Stimulated activated naive CD4-positive, alpha-beta T cell (primary cell): ENCODE measurements at places on chromosomes 3 and 15.

DNA sequence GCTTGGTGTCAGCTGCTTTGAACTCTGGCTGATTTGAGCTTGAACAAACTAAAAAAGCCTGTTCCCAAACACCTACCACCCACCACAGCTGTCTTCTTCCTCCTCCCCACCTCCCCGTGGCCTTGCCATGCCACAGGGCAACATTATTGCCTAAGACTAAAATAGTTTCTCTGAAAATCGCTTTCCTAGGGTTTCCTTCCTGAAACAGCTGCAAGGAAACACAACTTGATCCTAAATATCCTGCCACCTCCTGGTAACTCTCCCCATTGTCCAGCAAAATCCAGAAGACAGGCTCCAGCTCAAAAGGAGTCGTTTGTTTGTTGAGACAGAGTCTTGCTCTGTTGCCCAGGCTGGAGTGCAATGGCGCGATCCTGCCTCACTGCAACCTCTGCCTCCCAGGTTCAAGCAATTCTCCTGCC, 193.9 kb upstream of the TPM1 start:
- DNase-seq = no peak

DNA sequence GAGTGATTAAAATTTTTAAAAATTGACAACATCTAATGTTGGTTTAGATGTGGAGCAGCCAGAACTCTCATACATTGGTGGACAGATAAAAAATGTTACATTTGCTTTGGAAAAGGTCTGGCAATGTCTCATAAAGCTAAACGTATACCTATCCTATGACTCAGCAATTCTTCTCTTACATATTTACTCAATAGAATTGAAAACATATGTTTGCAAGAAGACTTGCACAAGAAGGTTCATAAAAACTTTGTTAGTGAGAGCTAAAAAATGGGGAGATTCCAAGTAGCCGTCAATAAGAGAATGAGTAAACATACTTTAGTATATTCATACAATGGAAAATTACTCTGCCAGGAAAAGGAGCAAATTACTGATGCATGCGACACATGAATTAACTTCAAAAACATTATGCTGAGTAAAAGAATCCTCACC, 30.0 kb downstream of the MASP1 start:
- DNase-seq = no peak

GRCh38 chr3:125324341-125324740, 50.8 kb downstream of the ZNF148 start:
- DNase-seq = no peak

DNA sequence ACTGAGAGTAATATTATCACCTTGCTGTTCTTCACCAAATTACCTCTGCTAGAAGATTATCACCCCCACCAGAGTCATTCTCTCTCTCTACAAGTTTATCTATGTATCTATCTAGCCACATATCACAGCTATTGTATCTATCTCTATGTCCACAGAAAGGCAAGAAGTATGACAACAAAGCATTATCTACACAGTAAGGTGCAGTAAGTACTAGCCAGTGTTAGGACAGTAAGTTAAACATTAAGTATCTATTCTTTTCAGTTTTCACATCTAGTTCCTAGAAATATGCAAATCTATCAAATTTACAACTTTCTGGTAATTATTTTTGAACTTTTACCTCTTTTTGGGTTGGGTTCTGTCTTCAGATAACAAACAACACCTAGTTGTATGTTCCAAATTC, 26.5 kb upstream of the XXYLT1 start:
- no peak for DNase-seq

- DNase-seq = no peak
Measured at GRCh38 chr3:71395470-71395869, 188.1 kb downstream of the FOXP1 start.

DNA sequence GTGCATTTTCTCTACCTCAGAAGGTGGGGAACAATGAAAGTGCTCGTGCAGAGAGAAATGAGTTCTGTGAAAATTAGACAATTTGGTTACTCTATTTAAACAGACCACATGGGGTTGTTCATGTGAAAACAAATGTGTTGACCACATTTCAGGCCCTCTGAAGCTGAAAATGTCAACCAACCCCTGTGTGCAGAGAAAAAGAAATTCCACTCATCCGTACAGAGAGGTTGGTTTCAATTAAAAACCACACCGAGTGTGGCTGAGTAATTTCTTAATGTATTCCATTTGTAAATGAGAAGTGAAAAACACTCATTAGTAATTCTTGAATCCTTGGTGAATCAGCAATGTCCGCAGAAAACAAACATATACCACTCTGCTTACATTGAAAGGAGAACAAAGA, 46.9 kb upstream of the SLC7A14 start:
- no peak for DNase-seq

GRCh38 chr3:111863942-111864694, 5.1 kb downstream of the PHLDB2 start:
- DNase-seq = no peak

- no peak for DNase-seq
Measured at GRCh38 chr3:107589454-107589853, 66.7 kb downstream of the BBX start.

DNA sequence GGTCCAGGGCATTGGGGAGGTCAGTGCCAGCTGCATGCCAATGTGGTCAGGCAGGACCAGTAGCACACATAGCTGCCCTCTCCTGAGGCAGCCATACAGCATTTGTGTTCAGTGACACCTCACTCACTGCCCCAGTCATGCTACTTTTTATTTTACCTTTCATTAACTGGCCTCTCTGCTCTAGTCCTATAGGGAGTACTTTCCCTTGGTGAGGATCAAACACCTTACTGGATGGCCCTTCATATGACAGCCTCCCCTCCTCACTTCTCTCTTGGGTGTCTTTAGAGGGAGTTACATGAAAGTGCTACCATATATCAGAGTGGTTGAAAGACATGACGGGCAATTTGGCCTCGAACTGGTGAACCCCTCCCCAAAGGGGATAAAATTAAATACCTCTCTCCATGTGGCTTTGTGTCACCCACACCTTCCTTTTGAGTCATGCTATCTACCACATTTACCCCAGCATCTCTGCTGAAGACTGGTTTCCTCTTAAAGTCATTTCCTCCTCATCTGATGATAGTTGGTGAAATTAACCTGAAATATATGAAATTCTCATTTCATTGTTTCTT, 17.6 kb downstream of the RLBP1 start:
- no peak for DNase-seq

GRCh38 chr15:58515807-58516206, 84.0 kb downstream of the LIPC start:
- no peak for DNase-seq

GRCh38 chr3:57298041-57298440, 5.6 kb upstream of the ASB14 start:
- DNase-seq = no peak

GRCh38 chr15:98282656-98283332, 322.3 kb downstream of the ARRDC4 start:
- DNase-seq = no peak

GRCh38 chr15:98147415-98147814, 186.9 kb downstream of the ARRDC4 start:
- DNase-seq = no peak
